Activated T-cell treated with anti-CD3 and anti-CD28 coated beads for 48 hours (primary cell): ENCODE measurements at places on chromosomes 1 and 21.

GRCh38 chr1:32197837-32198236 lies 2.6 kb upstream of the CCDC28B start:
- no peak for DNase-seq

DNA sequence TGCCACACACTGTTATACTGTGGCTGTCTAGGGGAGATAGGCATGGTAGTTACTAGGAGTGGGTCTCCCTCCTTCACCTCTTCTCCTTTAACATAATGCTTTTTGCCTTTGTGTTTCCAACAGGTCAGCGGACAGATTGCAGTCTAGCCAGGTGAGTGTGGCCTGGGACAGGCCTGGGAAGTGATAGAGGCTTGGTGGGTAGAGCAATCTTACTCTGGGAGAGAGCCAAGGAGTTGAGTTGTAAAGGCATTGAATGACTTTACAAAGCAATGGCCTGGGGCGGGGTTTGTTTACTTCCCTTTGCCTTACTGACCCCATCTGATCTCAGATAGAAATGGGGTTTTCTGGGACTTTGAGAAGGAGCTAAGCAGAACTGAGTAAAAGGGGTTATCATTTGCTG lies 51.0 kb upstream of the IKBKE start:
- DNase-seq = no peak

- DNase-seq = no peak
Observed at GRCh38 chr1:55695151-55695550, 480.0 kb upstream of the USP24 start.

DNA sequence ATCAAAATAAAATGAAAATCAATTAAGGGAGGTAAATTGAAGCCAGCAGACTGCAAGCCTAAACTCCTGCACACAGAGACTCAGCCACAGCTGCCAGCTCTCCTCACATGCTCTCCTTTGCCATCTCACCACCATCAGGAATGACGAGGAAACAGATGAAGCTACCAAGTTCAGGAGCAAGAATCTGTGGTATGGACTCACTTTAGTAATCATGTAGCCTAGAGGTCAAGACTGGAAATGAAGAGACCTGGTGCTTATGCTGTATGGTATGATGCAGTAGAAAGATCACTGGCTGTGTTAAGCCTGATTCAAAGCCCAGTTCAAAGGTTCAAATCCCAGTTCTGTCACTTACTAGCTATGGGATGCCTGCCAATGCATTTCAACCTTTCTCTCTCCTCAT lies 78.9 kb upstream of the CAMK1G start:
- DNase-seq = no peak

DNA sequence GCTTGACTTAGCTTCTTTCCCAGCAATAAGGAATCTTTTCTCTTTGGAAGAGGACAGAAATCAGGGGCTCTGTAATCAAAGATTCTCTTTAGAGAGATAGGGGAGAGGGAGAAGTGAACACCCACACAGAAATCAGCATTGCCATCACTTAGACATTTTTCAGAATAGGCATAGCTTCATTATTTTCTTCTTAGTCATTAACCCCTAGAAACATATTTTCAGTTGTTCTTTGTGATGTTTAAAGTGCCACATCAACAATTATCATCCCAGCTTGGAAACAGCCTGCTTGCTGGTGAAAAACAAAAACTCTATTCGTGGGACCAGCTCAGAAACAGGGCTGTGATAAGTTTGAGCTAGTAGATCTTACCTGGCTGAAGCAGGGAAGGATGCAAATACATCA lies 88.3 kb upstream of the SLC44A3 start:
- DNase-seq = no peak

GRCh38 chr21:35048183-35048601 lies 910 bp downstream of the RUNX1 start:
- no peak for DNase-seq

- no peak for DNase-seq
Observed at GRCh38 chr1:42739753-42740700, at the start of gene CLDN19. CLDN19 (minus strand) TSS chr1:42740236; CDS start chr1:42740063, 173 bp downstream.

- DNase-seq = no peak
Observed at GRCh38 chr1:100626397-100626796, 88.5 kb downstream of the GPR88 start.

GRCh38 chr1:44213222-44214112 lies at the start of gene DMAP1:
DMAP1 (plus strand) TSS chr1:44213471; CDS start chr1:44213754, 283 bp downstream.
- peak; percentile 80 for DNase-seq

DNA sequence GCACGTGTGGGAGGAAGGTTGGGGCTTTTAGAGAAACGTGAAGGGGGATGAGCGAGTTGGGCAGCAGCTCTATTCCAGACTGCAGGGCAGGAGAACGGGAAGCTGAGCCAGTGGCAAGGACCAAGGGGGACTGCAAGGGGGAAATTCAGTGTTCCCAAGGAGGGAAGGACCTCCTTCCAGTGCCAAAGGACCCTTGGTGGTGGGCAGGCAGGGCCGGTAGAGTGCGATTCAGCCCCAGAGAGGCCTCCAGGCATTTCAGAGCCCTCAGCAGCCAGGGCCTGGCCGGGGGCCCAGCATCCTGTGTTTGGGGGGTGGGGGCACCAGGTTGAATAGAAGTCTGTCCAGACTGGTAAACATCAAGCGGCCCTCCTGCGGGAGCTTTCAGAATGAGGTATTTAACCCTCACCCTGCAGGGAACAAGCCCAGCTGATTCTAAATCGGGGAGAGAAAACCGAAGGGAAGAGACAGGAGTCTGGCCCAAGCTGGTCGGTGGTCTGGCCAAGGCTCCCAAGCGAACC lies 2.3 kb downstream of the COL9A2 start:
- DNase-seq = no peak

GRCh38 chr1:12124693-12125421 lies 41.9 kb upstream of the TNFRSF1B start:
- peak; percentile 64 for DNase-seq

DNA sequence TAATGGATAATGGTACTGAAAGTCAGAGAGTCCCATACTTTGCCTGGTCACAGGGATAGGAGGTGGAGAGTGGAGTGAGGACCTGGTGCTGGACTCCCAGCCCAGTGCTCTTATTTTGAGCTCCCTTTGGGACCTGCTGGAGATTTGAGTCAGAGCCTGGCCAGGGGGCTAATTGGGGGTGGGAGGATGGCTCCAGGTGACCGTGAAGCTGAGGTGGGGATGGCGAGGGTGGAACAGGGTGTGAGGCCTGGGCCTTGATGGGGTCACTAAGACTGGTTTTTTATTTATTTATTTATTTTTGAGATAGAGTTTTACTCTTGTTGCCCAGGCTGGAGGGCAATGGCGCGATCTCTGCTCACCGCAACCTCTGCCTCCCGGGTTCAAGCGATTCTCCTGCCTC lies 17.8 kb downstream of the AMPD2 start:
- DNase-seq = no peak

- no peak for DNase-seq
Observed at GRCh38 chr1:42756956-42757891, 9.6 kb downstream of the P3H1 start.

GRCh38 chr1:31715087-31715872 lies 11.5 kb upstream of the COL16A1 start:
- peak; percentile 45 for DNase-seq
